Pulmonary artery endothelial cell (primary cell): ENCODE measurements at places on chromosomes 3 and 15. TPM values are rescaled to one million over a fixed set of nuclear protein-coding genes. Genes with fewer than 3 reads are reported as not detected.

SPATA12 gene
- total RNA-seq = 0.04 and 0.07 TPM in 2 replicates

CYP19A1 gene
- total RNA-seq = not detected in 2 replicates

CCR8 gene
- total RNA-seq = not detected in 2 replicates

HHATL gene
- not detected in 2 replicates for total RNA-seq

MORC1 gene
- not detected in 2 replicates for total RNA-seq

ATP2B2 gene
- not detected in 2 replicates for total RNA-seq

FETUB gene
- total RNA-seq = not detected in 2 replicates

MOBP gene
- total RNA-seq = 0.07 and 0.95 TPM in 2 replicates

ITPKA gene
- 0.46 and 2.8 TPM in 2 replicates for total RNA-seq

ITIH1 gene
- not detected in 2 replicates for total RNA-seq

PROK2 gene
- not detected in 2 replicates for total RNA-seq

TF gene
- 0.07 and 0.18 TPM in 2 replicates for total RNA-seq

KLHL40 gene
- total RNA-seq = not detected in 2 replicates

CIP2A gene
- total RNA-seq = 26.0 and 73.2 TPM in 2 replicates

KBTBD13 gene
- not detected in 2 replicates for total RNA-seq

CD200 gene
- 0.95 and 8.1 TPM in 2 replicates for total RNA-seq

CCR9 gene
- not detected in 2 replicates for total RNA-seq

HHLA2 gene
- not detected in 2 replicates for total RNA-seq

PP2D1 gene
- not detected in 2 replicates for total RNA-seq

GPR27 gene
- not detected in 2 replicates for total RNA-seq

CX3CR1 gene
- total RNA-seq = not detected in 2 replicates

KBTBD8 gene
- total RNA-seq = 2.7 and 5.9 TPM in 2 replicates

POC1A gene
- total RNA-seq = 14.9 and 21.2 TPM in 2 replicates

LINGO1 gene
- 0.04 TPM in 1 of 2 replicates, not detected in the other for total RNA-seq

PLSCR5 gene
- not detected in 2 replicates for total RNA-seq

ZBBX gene
- 0.04 and 0.07 TPM in 2 replicates for total RNA-seq

CD276 gene
- total RNA-seq = 39.8 and 87.2 TPM in 2 replicates

MCF2L2 gene
- 0.53 and 1.2 TPM in 2 replicates for total RNA-seq

CORO2B gene
- total RNA-seq = 3.4 and 5.0 TPM in 2 replicates

EDEM1 gene
- 21.9 and 26.2 TPM in 2 replicates for total RNA-seq

DNASE1L3 gene
- total RNA-seq = 0.07 and 0.20 TPM in 2 replicates
